Activated CD4-positive, alpha-beta T cell treated with anti-CD3 and anti-CD28 coated beads, Interleukin-2, amount 50 U/mL, for 1 hour (primary cell): ENCODE measurements at places on chromosomes 4 and X.
A peak's percentile ranks its signal among the peaks of the same experiment; 100 is the strongest.

- no peak for DNase-seq
Measured at GRCh38 chr4:104490096-104490769, 4.5 kb downstream of the CXXC4 start.

DNA sequence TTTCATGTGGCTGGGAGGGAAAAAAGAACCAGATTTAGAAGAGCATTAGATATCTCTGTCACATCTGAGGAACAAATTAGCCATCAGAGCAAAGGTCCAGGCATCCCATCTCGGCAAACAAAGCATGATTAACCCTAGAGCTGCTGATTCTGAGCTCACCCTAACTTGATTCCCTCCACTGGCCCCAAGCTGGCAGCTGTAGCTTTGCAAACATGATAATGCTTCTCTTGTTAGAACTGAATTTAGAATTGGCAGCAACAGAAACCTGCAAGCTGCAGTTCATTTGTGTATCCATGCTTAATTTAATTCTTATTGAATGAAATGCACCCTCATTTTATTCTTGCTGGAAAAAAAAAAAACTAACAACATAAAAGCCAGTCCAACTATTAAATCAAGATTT is 289.2 kb downstream of the IL1RAPL1 start:
- no peak for DNase-seq

GRCh38 chr4:84901173-84901572 is 65.3 kb downstream of the WDFY3 start:
- no peak for DNase-seq

DNA sequence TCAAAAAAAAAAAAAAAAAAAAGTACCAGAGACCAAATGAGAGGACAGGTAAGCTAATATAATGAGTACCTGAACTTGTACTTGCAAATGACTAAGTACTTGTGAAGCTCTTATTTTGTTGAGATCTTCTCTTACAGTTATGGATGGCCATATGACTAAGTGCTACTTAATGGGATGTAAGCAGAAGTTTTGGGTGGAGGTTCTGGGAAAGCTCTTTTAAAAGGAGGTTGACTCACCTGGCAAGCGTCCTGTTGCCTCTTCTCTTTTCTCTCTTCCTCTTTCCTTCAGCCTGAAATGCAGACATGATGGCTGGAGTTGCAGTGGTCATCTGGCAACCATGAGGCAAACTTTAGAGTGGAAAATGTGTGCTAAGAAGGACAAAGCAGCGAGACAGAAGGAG is 36.9 kb upstream of the MED14 start:
- no peak for DNase-seq

DNA sequence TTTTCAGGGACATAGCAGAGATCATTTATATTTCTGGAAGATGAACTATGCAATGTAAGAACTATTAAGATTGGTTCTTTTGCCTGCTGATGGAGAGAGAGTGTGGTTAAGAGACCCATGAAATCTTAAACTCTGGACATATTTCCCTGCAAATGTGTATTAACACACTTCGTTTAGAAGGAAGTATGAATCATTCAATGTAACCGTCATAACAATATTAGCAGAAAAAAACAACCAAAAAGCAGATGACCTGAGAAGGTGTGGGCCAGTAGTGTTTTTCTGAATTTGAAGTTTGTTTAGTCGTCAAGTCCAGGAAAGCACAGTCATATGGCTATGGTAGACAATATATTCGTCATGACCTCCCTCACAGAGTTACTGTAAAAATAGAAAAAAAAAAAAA is 2.5 kb upstream of the TMPRSS11D start:
- DNase-seq = no peak

DNA sequence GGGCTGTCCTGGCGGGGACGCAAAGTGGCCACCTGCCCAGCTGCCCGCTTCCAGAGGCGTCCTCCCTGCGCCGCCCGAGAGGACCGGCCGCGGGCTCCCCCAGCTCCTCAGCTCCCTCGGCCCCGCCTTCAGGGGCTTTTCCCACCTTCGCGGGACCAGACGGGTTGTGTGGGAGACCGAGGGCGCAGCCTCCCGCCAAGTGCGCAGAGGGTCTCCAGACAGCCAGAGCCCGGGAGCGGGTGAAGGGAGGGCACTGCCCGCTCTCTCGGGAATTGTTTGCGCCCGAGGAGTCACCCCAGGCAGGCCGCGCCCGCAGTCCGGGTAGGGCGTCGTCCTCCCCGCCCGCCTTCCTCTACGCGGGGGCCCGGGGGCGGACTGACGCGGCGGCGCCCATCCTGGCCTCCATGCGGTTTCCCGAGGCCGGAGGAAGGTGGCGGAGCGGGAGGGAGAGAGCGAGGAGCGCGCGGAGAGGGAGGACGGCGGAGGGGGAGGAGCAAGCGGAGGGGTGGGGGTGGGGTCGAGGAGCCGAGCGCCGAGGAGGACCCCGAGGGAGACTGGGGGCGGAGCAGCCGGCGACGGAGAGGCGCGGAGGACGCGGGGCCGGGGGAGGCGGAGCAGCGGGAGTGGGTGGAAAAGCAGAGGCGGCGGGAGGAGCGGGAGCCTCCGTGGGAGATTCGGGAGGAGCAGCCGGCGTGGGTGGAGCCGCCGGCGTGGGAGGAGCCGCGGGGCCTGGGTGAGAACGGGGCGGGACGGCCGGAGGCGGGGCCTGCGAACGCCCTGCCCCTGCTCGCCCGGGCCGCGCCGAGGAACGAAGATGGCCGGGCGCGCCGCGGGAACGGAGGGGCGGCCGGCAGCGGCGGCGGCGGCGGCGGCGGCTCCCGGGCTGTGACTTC is 47.5 kb downstream of the CLDN34 start:
- DNase-seq = peak; percentile 70

DNA sequence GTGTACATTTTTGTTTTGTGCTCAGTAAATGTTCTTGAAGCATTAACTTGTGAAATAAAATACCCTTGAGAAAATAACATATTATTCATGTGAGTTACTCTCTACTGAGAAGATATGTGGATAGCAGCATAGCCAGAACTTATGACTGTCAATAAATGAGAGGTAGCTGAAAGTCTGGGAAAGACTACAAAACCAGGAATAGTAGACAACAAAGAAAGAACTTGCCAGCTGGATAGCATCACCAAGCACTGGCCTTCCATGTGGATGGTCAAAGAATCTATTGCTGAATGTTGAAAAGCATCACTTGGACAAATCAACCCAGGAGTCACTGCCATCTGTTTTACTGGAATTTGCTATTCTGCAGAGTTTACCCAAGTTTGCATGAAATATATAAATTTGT is 650.0 kb upstream of the HTR2C start:
- DNase-seq = no peak

GRCh38 chr4:138868562-138868961 is 147.0 kb upstream of the NOCT start:
- DNase-seq = no peak

GRCh38 chr4:9898596-9899305 is 117.3 kb downstream of the DRD5 start:
- DNase-seq = no peak

DNA sequence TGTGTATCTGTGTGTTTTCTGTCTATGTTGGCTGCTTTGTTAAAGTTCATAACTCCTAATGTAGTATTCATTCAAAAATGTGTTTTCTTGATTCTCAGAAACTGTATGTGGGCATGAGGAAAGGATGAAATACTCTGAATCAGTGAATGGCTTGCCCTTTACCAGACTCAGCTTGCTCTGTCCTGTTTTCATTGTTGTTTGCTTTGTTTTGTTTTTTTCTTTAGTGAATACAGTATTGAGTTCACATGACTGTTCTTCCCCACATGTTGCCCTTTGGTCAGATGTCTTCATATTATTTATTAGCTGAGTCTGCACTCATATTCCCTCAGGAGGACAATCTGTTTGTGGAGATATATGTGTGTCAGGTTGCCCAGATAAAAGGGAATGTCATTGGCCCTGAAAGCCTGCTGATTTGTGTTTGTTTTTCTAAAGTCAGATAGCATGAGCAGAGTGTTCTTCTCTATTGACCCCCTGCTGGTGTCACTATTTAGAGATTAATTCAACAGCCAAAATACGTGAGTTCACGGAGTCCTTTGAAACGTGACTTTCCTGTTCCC is 1184.4 kb downstream of the RPA4 start:
- no peak for DNase-seq

- no peak for DNase-seq
Measured at GRCh38 chr4:76968937-76969336, 19.4 kb downstream of the SEPTIN11 start.
